ENCODE measurements at places on chromosomes 5 and 9.

DNA sequence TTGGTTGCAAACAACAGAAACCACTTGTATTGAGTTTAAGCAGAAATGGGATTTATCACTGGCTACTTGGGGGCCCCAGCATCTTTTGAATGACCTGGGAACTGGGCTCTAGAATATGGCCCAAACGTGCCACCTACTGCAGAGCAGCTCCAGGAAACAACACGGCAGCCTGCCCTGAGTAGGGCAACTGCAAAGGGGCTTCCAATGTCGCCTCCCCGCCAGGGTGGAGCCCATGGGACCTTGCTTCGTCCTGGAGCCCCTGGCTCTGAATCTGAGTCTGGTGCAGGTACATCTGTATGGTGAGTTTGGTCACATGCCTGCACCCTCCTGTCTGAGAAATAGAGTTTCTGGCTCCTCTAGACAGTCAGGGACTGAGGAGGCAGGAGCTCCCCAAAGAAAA lies 38.6 kb downstream of the BOD1 start:
- no peak for DNase-seq

DNA sequence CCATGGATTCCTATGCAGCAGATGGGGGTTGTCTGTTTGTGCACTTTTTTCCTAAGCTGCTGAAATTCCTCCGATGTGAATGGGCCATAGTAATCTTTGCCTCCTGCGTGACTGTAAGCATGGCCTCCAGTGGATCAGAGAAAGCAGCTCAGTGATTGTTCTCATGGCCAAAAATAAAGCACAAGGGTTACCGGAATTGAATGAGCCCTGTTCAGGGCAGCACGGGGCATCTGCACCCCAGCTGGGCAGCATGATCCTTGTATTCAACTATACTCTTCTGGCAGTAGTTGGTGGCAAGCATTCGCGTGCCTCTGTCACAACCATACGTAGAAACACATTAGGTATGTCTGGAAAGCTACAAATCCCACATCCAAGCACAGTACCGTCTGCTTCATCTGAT lies 193.9 kb downstream of the RORB start:
- no peak for DNase-seq

GRCh38 chr9:125634040-125634717 lies 72.8 kb downstream of the MAPKAP1 start:
- DNase-seq = no peak

DNA sequence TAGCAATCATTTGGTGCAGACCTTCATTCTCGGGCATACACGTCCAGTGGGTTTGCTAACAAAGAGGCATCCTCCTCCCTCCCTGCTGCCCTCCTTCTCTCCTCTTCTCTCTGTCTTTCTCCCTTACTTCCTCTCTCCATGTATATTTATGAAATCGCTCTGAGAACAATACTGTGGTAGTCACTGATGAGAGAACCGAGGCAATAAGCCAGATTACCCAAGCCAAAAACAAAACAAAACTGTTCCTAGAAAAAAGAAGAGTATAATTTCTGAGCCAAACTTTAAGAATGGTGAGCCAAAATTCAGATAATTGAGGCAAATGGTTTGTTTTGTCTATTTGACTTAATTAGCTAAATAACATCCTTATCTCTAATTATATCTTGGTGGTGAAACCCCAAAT lies 15.8 kb upstream of the HMHB1 start:
- DNase-seq = no peak

GRCh38 chr5:91383956-91384300 lies 811 bp upstream of the ARRDC3 start:
- DNase-seq = no peak

GRCh38 chr9:93220627-93221026 lies 36.7 kb downstream of the WNK2 start:
- DNase-seq = no peak

- no peak for DNase-seq
Measured at GRCh38 chr5:55286411-55286933, 21.0 kb downstream of the DHX29 start.

DNA sequence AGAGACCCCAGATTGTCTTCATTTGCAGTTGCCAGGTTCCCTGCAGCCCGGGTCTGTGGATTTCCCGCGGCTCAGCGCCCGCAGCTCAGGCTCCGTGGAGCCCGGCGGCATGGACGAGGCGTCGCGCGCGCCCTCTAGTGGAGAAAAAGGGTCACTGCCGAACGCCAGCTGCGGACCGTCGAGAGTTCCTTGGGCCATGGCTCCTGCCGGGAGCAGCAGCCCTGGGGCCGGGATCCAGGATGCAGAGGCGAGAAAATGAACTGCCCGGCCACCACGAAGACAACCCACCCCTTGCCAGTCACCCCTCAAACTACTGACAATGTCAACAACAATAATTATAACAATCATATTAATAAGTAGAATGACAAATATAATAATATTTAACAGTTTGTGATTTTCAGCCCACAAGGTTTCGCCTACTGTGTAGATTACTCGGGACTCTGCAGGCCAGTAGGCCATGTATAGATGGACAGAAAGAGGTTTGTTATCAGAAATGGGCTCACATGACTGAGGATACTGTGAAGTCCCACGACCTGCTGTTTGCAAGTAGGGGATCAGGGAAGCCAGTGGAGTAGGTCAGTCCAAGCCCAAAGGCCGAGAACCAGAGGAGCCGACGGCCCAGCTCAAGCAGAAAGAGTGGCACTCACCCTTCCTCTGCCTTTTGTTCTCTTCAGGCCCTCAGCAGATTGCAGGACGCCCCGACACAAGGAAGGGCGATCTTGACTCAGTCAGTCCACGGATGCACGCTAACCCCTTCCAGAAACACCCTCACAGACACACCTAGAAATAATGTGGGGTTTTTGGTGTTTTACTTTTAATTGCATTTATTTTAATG lies 43.1 kb downstream of the BOD1 start:
- DNase-seq = peak; percentile 59

- no peak for DNase-seq
Measured at GRCh38 chr9:108469654-108470053, 386.1 kb downstream of the ACTL7B start.

- no peak for DNase-seq
Measured at GRCh38 chr5:109689740-109690241, at the start of gene MAN2A1. TSS of gene MAN2A1 (plus strand) at chr5:109689927. CDS start at chr5:109690418, 491 bp downstream.

- DNase-seq = no peak
Measured at GRCh38 chr9:96483733-96484390, 33.9 kb downstream of the HABP4 start.

GRCh38 chr5:114238771-114239313 lies 123.0 kb upstream of the KCNN2 start:
- no peak for DNase-seq

- DNase-seq = no peak
Measured at GRCh38 chr9:26566141-26566540, 326.5 kb downstream of the CAAP1 start.

DNA sequence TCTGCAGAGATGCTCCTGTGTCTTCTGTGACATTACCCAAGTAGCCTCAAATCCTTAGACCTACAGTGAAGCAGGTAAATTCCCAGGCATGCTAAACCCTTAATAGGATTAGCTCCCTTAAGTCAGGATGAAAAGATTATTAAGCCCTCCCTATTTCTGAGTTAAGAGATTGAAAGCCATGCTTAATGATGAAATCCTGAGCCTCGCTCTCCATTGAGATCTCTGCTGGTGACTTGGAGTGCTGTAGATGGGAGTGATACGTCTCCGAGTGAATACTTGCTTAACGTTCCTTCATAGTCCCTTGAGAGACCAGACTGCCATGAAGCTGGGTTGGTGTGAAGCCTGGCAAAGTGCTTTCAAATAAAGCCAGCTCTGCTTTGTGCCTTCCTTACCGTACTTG lies 34.2 kb downstream of the AOPEP start:
- DNase-seq = no peak

GRCh38 chr5:145803112-145804004 lies 31.8 kb downstream of the PRELID2 start:
- no peak for DNase-seq

DNA sequence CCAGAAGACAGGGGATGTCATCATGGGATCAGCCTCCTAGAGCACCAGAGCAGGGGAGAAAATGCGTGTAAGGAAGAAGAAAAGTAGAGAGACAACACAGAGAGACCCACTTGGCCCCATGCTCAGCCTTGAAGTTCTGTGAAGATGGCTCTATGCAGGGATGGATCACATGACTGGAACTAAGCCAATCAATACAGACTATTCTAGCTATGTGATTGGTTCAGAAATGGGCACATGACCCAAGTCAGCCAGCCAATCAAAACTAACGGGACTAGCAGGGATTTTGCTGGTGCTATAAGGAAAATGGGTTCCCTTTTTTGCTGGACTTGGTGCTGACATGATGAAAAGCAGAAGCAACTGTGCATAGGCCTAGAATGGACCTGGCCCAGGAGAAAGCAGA lies 173.0 kb upstream of the TBC1D2 start:
- no peak for DNase-seq

- peak; percentile 93 for DNase-seq
Measured at GRCh38 chr5:177357459-177358351, at the start of gene RGS14. TSS of gene RGS14 (plus strand) at chr5:177357924. CDS start at chr5:177358025, 101 bp downstream.

GRCh38 chr5:165720901-165721300 lies 2215.5 kb downstream of the MAT2B start:
- DNase-seq = no peak

GRCh38 chr9:116816484-116816883 lies 129.4 kb downstream of the TRIM32 start:
- DNase-seq = no peak

- DNase-seq = no peak
Measured at GRCh38 chr5:139569270-139569955, 8.3 kb downstream of the UBE2D2 start.

- no peak for DNase-seq
Measured at GRCh38 chr5:120535900-120536299, 71.8 kb downstream of the PRR16 start.

GRCh38 chr5:124605541-124605940 lies 140.9 kb downstream of the ZNF608 start:
- DNase-seq = no peak

- no peak for DNase-seq
Measured at GRCh38 chr9:94568250-94568889, 13.5 kb downstream of the PCAT7 start.

DNA sequence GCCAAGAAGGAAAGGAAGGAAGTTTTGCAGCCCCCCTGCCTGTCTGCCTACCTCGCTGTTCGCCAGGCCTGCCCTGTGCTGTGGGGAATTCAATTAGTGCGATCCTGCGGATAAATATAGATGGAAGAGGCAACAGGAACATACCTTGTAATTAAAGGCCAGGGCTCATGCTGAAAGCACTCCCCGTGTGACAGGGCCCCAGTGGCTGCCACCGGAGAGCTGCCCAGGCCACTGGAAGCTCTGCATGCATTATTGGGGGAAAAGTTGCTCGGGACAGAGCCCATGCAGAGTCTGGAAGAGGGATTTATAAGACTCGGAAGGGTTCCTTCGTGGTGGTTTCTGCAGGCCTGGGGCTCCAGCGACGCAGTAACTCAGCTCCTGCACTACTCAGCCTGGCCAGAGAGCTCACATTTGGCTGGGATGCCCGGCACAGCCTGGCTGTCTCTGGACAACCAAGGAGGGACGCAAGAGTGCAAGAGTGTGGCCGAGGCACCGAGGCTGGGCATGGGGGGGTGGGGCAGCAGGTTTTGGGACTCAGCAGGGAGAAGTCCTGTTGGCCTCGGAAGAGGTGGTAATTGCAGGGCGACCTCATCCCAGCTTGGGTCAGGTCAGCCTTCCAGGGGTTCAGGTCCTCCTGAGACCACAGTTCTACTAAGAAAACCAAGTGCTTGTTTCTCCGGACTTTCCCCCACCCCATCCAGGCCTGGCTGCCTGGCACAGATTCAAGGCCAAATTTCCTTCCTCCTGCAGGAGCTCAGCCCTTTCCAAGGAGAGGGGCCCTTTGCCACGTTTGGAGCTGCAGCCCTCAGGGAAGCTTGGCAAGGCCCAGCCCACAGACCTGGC lies 68.1 kb upstream of the GGTA1 start:
- DNase-seq = no peak

DNA sequence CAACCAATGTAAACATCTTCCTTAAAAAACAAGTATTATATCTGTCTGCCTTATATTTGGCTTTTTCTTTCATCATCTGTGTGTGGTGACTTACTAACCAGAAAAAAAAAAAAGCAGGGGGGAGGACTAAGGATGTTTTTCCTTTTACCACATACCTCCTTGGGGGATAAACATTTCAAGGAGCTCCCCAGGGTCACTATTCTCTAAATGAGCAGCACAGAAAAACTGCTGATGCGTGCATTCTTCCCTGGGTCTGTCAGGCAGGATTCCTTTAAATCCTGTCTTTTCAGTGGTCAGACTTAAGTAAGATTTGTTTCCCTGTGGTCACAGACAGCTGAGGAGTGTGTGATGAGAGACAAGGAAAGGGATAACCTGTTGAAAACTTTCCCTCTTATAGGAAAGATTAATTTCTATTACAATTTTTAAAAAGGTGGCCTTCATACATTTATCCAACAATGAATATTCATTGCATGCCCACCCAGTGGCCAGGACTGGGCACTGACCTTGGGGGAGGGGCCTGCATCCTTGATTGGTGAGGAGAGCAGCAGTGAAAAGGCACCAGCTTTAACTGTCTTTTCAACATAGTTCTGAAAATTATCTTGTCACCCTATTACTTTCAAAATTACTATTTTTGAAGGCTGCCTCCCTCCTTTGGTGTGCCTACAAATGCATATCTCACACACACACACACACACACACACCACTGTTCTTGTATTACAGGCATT lies 123.1 kb downstream of the TLE4 start:
- no peak for DNase-seq

DNA sequence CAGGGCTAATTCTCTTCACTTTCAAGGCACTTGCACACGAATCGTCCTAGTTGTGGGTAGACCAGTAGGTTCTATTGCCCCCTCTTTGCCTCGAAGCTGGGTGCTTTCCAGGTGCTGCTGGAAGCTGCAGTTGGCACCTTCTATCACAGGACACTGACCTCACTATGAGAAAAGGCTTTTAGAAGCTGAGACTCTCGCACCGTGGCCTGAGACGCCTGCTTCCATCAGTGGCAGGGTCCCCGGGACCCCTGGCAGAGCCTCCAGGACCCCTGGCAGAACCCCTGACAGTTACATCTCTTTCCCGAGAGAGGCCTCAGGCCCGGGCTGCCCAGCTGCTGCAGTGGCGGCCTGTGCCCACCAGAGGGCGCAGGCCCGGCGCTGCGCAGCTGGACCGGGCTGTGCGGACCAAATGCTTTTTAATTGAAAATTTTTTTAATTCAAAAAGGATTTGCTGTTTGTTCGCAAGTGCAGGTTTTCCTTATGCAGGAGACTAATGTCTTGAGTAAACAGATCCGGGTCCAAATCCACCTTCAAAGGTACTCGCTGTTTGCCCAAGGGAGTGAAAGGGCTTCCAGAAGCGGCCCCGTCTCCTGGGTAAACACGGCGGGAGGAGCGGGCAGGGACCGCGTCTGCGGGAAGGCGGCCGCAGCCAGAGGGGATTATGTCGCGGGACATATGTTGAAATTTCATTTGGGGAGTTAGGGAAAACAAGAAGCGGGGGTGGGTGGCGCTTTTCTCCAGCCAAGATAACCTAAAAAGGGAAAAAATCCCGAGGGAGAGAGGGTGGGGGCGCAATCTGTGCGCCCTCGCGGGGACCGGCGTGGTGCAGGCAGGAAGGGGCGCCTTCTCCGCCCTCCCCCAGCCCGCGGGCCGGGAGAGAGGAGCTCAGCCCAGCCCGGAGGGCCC lies 114.5 kb upstream of the LMX1B start:
- no peak for DNase-seq

GRCh38 chr9:22098643-22099332 lies 89.7 kb upstream of the CDKN2B start:
- DNase-seq = no peak

GRCh38 chr5:37249815-37250164 lies 614 bp upstream of the CPLANE1 start:
- DNase-seq = no peak

- DNase-seq = no peak
Measured at GRCh38 chr5:10673407-10673806, 87.6 kb downstream of the DAP start.
